ENCODE measurements at places on chromosomes 1 and 21.

DNA sequence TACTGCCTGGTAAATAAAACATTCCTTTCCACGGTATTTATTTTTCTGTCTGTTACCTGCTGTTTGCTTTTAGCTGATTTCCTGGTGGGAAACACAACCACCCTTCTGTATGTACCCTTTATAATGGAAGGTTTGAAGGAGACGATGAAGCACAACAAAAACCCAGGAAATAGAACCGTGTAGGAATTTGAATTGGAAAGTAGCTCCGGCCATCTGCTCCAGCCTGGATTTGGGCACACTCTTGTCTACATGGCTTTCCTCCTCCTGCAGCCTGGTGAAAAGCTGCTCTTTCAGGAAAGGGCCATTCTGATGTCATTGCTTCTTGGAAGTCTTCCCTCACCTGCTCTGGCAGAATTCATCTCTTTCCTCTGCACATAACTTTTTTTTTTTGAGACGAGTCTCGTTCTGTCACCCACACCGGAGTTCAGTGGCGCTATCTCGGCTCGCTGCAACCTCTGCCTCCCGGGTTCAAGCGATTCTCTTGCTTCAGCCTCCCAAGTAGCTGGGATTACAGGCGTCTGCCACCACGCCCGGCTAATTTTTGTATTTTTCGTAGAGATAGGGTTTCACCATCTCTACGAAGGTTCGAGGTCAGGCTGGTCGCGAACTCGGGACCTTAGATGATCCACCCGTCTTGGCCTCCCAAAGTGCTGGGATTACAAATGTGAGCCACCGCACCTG is 2.7 kb downstream of the AK4 start:
- DNase-seq, result no peak

GRCh38 chr1:91349524-91349923 is 55.1 kb downstream of the HFM1 start:
- DNase-seq, result no peak

DNA sequence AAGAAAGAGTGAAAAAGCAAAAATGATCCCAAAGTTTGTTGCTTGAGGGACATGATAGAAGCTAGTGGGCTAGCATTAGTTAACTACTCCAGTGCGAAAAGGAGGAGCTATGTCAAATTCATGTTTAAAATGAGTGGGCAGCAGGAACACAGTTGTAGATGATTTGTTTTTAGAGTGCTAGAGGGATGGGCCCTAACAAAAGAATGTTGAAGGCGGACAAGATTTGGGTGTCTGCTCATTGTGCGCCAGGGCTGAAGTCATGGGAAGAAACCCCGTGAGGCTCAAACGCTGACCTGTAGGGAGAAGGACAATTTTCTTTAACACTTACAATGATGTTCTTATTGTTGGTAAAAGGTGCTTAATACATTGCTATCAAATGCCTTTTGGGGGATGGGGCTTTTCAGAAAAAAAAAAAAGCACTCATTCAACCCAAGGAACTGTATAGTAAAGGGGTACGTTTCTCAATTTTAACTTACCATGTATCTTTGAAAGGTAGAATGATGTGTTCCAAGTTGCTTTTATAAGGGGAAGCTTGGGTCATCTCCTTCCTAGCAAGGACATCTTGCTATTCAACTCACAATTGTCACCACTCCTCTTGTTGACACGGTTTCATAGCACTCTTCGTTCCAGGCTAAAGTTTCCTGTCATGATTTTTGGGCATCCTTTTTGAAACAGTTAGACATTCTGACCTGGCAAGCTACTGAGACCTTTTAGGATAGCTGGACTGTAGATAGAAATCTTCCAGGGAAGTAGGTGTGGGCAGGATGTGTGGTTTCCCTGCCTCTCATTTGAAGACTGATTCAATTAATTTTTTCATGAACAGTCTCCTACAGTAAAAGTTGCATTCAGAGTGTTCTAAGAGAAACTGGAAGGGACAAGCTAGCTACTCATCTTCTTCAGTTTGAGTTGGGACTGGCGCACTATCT is 53.0 kb upstream of the CNN3 start:
- DNase-seq, result no peak

DNA sequence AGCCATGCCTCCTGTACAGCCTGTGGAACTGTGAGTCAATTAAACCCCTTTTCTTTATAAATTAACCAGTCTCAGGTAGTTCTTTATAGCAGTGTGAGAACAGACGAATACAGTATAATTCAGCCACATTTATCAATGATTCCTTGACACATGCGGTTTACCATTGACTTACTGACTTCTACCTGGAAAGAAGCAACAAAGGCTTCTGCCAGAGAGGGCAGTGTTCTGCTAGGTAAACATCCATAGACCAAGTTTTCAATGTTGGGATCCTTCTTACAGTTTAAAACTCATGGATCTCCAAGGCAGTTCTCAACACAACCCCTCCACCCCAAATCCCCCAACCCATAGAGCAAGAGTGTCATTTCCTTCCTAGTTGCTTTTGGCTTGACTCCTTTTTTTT is 150.6 kb downstream of the ZNF648 start:
- DNase-seq, result no peak

GRCh38 chr1:40391688-40392145 is 18.2 kb downstream of the SMAP2 start:
- no peak for DNase-seq

DNA sequence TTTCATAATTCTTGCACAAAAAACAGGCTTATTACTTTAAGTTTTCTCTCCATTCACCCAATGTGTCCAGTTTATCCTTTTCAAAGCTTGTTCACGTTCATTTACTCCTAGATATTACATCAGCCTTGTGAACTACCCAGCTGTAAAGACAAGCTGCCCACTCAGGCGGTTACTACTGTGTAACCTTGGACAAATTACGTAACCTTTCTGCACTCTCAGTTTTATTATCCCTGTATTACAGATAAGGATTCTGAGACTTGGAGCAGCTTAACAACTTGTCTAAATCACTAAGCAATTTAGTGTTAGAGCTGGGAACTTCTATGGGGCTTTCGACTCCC is 20.5 kb upstream of the LPAR3 start:
- no peak for DNase-seq

DNA sequence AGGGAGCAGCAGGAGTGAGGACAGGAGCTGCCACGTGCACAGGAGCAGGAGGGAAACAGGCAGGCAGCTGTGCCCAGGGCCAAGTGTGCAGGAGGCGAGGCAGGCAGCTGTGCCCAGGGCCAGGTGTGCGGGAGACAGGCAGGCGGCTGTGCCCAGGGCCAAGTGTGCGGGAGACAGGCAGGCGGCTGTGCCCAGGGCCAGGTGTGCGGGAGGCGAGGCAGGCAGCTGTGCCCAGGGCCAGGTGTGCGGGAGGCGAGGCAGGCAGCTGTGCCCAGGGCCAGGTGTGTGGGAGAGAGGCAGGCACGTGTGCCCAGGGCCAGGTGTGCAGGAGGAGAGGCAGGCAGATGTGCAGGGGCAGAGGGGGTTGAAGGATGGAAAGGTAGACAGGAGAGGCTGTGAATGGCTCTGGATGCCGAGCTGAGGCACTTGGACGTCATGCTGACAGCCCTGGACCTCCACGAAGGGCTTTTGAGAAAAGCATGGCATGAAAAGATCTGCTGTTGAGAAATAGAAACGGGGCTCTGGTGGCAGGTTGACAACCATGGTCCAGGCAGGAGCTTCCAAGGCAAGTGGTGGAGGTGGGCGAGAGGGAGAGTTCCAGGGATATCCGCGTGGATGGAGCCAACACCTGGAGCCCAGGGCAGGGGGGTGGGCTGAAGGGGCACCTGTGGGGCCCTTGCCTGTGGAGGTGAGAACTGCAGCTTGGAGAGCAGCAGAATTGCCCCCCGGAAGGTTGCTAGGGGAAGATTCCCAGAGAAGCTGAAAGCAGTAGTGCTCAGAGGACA is 19.1 kb upstream of the NPHP4 start:
- no peak for DNase-seq

DNA sequence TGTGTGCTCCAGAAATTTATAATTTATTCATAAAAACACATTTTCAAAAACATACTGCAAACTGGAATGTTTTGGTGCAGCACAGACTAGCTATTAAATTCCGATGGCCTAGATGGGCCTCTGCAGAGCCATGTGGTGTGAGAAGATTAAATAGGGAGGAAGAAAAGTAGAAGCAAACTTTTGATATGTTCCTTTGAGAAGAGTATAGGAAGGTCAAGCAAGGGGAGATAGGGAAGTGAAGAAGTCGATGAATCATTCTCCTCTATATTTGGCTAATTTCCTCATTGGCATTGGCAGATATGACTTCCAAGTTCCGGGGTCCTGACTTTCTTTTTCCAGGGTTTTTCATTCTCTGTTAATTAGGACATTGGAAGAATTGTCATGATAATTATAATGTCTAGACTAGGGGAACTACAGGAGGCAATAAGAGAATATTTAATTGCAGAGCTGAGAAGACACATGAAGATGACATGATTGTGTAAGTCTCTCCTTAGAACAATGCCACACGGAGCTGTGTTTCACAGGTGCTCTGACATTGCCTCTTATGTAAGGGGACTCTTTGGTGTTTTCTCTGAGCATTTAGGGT is 19.3 kb upstream of the ZNF326 start:
- DNase-seq, result no peak

- DNase-seq, result peak; percentile 79
Measured at GRCh38 chr1:31701091-31701736, 2.6 kb downstream of the COL16A1 start.

- DNase-seq, result no peak
Measured at GRCh38 chr21:41362605-41363369, 960 bp downstream of the MX2 start.

DNA sequence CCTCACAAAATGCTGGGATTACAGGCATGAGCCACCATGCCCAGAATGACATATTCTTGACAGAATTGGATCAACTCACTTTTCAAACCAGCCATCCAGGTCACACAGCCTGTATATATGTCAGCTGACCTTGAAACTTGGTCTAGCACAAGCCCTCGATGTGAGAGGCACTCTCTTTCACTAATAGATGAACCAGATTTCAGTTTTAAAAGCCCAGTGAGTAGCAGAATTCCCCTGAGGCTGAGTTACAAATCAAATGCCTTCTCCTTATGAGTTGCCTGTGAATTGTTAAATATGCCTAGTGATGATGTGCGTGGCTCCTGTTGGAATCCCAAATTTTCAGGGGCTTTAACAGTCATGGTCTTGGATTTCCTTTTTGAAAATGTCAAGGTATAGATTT is 88.7 kb downstream of the CD247 start:
- DNase-seq, result no peak

DNA sequence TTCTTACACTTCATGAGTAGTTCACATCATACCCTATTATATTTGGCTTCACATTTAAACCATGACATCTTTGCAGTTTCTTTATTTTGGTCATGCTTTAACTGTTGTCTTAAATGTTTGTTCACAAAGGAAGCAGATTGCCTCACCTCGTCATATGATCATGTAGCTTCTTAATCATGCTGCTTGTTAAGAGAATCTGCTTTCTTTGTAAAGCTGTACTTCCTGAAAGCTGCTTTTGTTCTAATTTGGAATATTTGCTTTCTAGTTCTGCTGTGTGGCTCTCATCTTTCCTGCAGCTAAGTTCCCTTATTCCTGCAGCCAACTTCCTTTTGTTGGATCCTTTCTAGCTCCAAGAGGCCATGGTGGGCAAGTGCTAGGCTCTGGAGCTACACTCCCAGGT is 62.9 kb upstream of the SIM2 start:
- no peak for DNase-seq

DNA sequence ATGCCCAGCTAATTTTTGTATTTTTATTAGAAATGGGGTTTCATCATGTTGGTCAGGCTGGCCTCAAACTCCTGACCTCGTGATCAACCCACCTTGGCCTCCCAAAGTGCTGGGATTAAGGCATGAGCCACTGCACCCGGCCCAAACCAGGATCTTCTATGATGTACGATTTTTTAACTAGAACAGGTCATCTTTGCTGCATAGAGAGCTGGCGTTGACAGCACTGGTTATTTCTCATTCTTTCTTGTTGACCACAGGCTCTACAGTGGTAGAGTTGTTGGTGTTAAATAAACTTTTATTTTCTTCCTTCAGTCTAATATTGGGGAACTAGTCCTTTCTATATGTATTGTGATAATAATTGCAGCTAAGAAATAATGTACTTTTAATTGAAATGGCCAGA is 3.8 kb upstream of the MAB21L3 start:
- no peak for DNase-seq

DNA sequence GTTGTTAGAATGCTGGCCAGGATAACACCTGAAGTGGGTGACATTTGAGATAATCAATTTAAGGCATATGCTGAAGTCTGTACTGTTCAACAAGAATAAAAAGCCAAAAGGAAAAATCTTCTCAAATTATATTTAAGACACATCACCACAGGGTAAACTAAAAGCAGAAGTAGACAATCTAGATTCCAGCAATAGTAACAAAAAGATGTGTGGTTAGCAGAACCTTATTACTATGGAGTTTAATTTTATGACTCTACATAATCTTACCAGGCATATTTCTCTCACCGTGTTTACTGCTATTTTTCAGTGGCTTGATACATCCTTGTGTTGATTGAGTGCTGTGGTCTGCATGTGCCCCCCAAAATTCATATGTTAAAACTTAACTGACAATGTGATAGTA is 300.4 kb upstream of the ZP4 start:
- DNase-seq, result no peak

GRCh38 chr1:190250368-190250767 is 227.3 kb downstream of the BRINP3 start:
- no peak for DNase-seq

GRCh38 chr1:191279266-191279800 is 801.7 kb upstream of the BRINP3 start:
- DNase-seq, result no peak

DNA sequence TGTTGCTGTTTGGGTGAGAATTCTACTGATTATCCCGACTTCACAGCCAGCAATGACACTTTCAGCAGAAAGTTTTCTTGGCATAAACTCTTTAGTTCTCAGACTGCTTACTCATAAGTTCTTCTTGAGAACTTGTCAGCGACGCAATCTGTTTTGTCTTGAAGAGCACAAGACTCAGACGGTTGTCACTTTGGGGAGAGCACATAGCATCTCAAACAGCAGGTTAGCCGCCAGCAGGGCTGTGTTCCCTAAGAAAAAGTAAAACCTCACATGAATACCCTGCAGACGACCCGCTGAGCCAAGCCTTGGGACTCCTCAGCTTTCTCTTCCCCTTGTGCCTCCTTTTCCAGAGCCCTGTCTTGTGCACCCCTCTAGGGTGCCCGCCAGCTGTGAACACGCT is 11.4 kb downstream of the AGMAT start:
- no peak for DNase-seq

DNA sequence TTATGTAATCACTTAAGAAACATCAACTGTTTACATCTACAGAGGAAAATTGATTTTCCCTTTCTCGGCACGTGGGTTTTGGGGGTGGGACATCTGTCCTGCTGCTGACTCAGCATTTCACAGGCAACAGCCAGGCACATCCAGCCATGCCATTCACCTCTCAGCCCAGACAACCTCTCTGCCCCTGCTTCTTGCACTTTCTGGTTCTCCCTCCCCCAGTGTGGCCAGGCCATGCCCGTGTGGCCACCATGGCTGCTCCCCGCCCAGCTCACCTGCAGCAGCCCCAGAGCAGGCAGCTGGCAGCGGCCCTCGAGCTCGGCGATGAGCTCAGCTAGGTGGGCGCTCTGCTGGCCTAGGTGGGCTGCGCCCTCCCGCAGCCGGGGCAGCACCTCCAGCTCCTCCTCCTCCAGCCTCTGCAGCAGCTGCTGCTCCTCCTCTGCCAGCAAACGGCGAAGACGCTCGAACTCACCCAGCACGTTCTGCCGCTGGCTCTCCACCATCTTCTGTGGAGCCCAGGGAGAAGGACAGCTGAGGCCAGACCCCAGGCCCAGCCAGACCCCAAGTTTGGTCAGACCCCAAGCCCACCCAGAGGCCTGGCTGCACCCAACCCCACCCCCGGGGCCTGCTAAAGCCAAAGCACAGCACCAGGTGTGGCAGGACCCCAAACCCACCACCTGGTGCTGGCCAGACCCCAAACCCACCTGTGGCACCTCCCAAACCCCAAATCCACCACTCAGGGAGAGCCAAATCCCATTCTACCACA is 5.8 kb downstream of the TRIM11 start:
- no peak for DNase-seq

GRCh38 chr1:222995236-222995580 is 147.8 kb downstream of the TLR5 start:
- DNase-seq, result no peak
